RWPE1 (cell line): ENCODE measurements at places on chromosomes 6 and 20.

GRCh38 chr20:454951-455350 lies 7.4 kb downstream of the TBC1D20 start:
- DNase-seq: no peak

GRCh38 chr6:21214738-21215448 lies 378.7 kb upstream of the SOX4 start:
- DNase-seq: peak; percentile 11

DNA sequence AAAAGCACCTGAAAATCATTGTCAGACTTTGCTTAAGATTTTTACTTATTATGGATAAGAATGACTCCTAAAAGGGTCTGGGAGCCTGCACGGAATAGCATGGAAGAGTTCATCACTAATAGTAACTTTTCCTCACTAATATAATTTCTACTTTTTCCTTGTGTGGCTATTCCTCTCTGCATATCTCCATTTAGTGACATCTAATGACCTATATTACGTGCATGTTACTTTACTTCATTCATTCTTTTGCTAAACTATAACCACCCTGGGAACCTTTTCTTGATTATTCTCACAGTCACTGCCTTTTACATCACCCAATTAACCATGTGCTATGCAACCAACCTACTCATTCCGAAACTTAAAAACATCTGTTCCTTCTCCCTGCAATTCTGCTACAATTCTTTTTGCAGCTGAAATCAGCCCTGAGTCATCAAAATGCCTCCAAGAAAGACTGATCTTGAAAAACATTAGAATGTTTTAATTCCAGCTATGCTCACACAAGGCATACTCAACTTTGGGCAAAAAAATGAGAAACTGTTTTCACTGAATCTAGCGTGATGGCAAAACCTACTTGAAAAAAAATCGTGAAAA lies 313.3 kb downstream of the RNGTT start:
- DNase-seq: no peak

DNA sequence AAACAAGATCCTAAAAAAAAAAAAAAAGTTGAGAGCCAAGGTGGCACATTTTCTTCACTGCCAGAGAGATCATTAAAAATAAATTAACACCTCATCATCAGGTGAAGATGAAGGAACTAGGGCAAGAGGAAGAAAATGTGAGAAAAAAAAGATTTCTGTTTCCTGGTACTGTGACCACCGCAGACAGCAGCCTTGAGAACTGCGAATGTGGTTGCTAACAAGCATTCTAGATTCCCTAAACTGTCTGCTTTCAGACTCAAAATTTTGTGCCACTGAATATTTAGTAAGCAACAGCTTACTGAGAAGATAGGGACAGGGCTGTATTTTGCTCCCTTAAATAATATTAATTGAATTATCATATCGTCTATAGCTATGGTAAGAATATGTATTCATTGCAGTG lies 24.1 kb upstream of the MBOAT1 start:
- no peak for DNase-seq

DNA sequence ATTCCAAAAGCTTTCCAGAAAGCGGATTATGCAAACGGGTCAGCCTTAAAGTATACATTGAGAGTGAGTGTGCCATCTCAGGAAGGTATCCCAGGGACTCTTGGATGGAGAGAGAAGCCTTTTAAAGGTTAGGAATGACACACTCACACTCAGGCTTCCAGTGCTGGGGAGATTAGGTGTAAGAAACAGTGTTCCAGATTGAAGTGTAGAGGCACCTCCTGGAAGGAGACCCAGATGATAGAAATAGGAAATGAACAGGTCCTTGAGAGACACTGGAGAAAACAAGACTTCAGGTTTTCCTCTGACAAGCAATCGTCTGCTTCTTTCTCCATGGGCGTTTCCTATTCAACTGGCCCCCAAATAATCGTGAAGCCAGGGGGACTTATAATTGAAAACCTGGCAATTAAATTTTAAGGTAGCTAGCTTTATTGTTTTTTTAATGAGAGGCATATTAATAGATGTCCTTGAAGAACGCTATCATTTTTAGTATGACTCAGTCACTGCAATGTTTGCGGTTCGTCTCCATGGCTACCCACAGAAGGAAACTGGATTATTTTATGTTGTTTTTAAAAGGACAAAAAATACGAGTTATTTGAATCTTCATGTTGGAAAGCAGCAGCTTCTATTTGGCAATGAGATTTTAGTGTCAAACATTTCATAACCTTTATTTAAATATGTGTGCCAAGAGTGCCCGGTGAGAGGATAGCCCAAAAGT lies 85.3 kb downstream of the TRMT6 start:
- peak; percentile 52 for DNase-seq

- no peak for DNase-seq
Measured at GRCh38 chr20:42179768-42180167, 561.6 kb upstream of the CHD6 start.

GRCh38 chr6:41413250-41413649 lies 77.8 kb downstream of the NCR2 start:
- no peak for DNase-seq

- peak; percentile 9 for DNase-seq
Measured at GRCh38 chr6:54586251-54586650, 260.3 kb upstream of the FAM83B start.

GRCh38 chr6:12275107-12275506 lies 15.1 kb upstream of the EDN1 start:
- no peak for DNase-seq

DNA sequence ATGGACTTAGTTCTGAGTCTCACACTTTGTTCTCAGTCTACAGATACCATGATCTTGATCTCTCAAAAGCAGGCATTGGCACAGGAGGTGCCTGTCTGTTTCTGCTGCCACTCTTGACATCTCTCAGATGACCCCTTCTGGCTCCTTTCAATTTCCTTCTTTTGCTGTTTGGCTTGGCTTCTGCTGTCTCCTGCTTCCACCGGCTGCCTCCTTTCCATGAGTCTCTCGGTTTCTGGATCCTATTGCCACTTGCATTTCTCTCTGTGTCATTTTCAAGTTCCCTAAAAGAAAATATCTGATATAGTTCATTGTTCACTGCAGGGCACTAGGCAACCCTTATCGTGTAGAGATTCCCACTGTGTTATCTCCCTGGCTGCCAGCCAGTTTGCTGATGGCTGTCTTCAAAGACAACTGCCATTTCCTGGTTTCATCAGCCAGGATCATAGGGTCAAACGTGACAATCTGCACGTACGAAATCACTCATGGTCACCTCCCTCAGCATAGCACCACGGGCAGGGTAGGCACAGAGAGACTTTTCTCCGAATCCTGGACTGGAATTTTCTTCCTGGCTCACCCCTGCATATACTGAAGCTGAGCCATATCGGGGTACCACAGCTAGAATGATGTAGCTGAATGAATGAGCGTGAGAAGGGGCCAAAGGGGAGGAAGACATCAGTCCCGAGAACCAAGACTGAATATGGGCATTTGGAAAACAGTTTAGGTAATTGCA lies 144.6 kb upstream of the TMEM170B start:
- DNase-seq: no peak

DNA sequence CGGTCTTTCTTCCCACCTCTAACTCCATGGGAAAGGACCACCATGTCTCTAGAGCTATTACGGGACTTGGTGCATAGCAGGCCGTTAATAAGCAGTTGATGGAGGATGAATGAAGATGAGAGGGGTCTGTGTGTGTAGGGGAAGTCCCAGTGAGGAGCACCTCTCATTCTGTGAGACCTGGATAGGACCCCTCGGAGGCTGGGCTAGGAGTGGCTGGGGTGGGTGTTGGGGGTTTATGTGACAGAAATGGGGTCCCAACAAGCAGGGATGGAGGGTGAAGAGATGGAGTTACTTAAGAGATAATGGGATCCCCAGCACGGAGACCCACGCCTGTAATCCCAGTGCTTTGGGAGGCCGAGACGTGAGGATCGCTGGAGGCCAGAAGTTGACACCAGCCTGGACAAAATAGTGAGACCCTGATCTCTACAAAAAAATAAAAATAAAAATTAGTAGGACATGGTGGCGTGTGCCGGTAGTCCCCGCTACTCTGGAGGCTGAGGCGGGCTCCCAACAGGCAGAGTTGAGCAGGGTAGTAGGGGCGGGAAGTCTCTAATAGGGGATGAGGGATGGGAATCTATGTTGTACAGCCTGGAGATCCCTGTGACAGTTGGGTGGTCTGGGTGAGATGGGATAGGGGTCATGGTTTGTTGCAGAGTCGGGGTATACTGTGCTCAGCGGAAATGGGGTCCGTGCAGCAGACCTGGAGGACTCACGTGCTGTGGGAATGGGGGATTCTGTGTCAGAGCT lies 677 bp upstream of the ZNF341 start:
- DNase-seq: no peak

DNA sequence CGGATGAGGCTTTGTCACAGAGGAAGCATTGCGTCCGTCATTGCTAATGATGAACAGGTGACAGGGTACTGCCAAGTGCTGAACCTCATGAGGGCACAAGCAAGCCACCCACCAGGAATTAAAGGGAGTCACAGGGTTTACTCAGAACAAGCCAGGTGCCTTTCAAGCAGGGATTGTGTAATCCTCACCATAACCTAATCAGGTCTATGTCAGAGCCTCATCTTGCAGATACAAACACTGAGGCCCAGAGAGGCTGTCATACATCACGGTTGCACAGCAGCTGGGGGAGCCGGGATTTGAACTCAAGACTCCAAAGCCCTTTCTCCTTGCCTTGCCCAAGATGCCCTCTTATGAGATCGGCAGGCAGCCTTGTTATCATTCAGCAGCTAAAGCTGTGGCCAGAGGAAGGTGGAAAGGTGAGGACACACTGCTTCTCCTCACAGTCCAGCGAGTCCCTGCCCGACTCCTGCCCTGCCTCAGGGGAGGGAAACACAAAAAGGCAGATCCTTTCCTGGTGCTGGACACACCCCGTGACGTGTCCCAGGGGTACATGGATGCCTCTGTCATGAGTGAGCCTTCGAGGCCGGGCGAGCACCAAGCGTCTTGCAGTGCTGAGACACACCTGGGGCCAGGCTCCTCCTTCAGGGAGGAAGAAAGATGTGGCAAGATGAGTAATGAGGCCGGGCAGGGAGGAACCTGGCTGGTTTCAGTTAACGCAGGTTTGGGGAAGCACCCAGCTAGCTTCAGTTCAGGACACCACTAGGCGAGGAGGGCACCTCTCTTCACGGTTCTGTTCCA lies 214.9 kb downstream of the LY86 start:
- DNase-seq: peak; percentile 97

DNA sequence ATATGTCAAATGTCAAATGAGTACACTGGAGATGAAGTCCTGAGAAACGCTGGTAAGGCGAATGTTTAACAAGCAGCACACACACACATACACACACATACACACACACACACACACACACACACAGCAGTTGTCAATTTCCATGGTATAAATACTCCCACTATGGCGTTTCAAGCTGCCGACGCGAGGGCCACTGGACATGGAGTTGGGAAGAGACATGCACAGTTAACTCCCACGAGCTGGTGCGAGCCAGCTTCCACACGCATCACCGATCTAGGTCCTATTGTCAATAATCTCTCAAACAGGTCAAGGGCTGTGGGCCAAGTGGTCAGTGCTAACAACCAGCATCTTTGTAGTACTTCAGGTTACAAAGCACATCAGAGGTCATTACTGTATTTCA lies 58.9 kb downstream of the TRERF1 start:
- DNase-seq: no peak

DNA sequence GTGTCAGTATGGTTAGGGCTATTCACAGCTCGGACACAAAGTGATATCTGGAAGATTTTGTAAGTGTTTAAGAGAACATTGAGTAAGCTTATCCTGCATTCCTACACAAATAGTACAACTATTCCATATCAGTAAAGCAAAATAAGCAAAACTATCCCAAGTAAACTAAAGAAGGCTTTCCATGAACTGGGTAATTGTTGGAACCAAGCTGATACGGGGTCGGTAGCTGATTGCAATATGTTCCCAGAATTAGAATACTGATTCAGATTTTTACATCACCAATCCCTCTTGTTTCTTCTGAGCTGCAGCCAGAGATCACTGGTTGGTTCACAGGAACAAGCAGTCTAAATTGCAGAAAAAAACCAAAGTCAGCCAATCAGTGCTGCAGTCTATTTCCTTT lies 54.1 kb downstream of the CDS2 start:
- DNase-seq: no peak
